ENCODE measurements at places on chromosomes 3 and 15.

- DNase-seq = no peak
Observed at GRCh38 chr15:63551400-63551799, 45.8 kb upstream of the FBXL22 start.

- no peak for DNase-seq
Observed at GRCh38 chr3:30319713-30320112, 286.7 kb upstream of the TGFBR2 start.

- DNase-seq = no peak
Observed at GRCh38 chr3:151171145-151171757, 31.8 kb downstream of the GPR171 start.

GRCh38 chr15:68733666-68734065 is 87.0 kb downstream of the ANP32A start:
- no peak for DNase-seq

- DNase-seq = no peak
Observed at GRCh38 chr15:40438712-40439111, 2.0 kb upstream of the BAHD1 start.

DNA sequence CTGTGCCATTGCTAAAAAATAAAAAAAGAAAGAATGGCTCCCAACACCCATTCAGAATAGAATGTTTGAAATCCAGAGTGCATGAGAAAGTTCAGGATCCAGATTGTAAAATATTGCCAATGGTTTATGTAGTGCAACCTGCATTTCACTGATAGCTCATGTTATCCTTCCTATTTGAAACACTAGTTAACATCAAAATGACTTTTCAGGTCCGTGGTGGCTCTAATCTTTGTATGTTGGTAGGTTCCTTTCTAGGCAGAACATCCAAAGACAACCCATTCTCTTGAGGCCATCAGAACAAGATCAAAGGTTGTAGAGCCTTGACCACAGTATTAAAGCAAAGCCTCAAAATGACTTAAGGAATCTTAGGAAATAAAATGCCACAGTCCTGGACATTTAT is 51.0 kb downstream of the PLCL2 start:
- no peak for DNase-seq

GRCh38 chr3:181730316-181730715 is 18.6 kb downstream of the SOX2 start:
- no peak for DNase-seq

GRCh38 chr15:65752151-65752700 is 39.9 kb downstream of the DENND4A start:
- DNase-seq = no peak

DNA sequence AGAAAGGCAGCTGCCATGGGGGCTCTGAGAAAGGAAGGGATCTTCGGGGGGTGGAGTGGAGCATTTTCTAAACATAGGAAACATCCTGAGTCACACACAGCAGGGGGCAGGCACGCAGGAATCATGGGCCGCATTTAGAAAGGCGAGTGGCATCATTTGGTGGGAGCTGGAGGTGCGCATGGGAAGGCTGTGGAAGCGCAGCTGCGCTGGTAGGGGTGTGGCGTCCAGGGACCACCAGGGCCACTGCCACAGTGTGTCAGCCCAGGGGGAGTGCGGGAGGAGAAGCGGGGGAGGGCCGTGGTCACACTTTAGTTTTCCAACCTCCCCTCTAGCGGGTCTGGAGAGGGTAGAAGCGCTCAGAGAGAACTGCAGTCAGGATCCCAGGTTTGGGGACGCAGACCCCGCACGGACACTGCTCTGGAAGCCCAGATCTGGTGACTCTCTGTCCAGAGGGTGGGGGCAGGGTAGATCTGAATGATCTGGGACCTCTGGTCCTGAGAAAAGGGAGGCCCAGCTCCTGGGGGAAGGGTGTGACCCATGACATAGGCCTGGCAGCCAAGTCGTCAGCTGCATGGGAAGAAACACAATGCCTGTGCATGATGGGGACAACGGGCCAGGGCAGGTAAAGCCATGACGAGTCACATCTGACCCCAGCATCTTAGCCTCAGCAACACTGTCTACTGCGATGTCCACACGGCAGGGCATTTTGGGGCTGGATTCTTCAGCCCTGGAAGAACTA is 88.0 kb upstream of the IQSEC1 start:
- DNase-seq = no peak

DNA sequence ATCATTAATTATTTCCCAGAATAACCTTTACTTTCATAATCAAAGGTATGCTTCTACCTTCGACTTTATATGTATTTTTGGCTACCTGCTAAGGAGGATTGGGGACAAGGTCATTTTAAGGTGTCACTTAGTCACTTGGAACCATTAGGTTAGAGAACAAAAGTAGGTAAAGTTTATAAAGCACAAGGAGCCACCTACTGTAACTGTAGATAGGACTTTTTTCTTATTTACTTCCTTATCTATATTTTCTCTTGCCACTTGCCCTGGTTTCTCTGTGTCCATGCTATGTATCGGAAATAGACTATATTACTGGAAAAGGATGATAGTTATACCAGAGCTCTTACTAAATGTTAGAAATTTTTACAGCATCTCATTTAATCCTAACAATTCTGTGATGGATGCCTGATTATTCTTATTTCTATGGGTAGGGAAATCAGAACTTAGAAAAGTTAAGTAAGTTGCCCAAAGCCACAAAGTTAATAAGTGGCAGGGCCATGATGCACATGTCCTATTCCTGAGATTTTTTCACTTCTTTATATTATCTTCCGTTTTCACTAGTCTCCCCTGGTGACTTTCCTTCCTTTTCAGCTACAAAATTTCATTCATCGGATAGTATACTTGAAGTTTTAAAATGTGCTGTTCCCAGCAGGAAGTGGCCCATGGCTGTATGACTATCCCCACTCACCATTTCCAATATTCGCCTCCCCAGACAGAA is 132.5 kb downstream of the CMSS1 start:
- DNase-seq = no peak

DNA sequence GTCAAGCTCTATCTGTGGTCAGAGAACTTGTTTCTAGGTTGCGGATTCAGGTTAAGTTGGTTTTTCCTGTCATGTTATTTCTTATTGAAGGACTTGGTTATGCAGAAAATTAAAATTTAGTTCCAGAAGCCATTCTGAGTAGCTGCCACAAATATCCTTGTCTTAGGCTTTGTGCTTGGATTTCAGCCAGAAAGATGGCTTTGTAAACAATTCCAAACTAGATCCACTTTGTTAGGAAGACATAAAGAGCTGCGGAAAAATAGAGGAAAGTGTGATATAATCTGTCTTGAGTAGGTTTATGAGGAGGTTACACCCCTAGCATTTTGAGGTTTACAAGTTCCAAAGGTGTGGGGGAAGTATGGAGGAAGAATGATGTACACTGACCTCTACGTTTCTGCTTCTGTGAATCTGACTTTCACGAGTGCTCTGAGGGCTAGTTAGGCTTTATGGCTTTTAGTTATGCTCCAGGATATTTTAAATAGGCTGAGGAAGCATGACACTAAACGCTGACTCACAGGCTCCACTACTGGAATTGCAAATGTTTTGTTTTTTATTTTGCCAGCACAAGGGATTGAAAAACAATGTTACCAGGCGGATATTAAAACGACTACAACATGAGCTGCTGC is 46.3 kb upstream of the UTS2B start:
- no peak for DNase-seq

GRCh38 chr15:83207660-83208366 is at the start of gene HDGFL3:
Gene HDGFL3, minus strand, starts transcription at chr15:83207823. Its CDS starts 409 bp downstream, at chr15:83207414.
- DNase-seq = no peak

DNA sequence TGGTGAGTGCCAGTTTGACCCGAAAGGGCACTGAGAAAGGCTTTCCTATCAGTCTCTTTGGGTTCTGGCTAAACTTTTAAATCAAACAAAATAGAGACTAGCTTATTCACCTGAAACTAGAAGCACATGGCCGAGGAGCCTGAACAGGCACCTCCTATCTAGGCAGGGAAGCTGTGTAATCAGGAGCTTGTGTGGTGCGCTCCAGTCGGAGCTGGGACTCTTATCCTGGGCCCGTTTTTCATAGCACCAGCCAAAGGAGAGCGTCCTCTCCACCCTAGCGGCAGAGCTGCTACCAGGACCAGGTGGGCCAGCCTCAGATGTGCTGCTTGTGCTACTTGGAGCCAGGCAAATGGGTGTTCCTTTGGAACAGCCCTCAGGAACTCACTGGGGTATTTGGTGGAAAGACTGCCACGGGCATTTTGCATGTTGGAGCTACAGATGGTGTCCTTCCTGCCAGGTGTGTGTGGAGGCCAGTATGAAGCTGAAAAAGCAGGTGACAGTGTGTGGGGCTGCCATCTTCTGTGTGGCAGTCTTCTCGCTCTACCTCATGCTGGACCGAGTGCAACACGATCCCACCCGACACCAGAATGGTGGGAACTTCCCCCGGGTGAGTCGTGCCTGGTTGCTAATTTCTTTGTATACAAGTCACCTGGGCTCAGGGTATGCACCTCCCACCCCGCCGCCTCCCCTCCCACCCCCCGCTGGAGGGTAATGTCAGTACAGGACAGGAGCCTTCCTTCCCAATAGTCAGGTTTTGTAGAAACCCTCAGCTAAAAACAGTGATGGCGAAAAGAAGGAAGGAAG is 833 bp downstream of the MAN2A2 start:
- DNase-seq = no peak

GRCh38 chr3:156561533-156561932 is 6.6 kb upstream of the SSR3 start:
- no peak for DNase-seq

- DNase-seq = no peak
Observed at GRCh38 chr3:48926425-48927392, 8.1 kb downstream of the ARIH2 start.

DNA sequence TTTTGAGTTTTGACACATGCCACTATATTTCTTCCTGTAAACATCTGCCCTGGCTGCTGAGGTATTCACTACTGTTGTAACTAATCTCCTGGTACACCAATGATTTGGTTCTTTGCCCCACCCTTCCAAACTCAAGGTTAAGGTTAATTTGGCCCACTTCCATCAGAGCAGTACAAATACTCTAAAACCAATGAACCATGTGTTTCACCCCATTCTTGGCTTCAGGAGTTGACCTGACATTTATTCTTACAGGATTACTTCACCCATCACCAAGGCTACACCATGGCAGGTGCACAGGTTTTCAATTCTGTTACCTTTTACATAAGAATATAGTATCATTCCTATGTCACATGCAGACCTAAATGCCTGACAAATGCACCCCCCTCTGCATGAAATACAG is 1179.9 kb downstream of the ZPLD1 start:
- no peak for DNase-seq

DNA sequence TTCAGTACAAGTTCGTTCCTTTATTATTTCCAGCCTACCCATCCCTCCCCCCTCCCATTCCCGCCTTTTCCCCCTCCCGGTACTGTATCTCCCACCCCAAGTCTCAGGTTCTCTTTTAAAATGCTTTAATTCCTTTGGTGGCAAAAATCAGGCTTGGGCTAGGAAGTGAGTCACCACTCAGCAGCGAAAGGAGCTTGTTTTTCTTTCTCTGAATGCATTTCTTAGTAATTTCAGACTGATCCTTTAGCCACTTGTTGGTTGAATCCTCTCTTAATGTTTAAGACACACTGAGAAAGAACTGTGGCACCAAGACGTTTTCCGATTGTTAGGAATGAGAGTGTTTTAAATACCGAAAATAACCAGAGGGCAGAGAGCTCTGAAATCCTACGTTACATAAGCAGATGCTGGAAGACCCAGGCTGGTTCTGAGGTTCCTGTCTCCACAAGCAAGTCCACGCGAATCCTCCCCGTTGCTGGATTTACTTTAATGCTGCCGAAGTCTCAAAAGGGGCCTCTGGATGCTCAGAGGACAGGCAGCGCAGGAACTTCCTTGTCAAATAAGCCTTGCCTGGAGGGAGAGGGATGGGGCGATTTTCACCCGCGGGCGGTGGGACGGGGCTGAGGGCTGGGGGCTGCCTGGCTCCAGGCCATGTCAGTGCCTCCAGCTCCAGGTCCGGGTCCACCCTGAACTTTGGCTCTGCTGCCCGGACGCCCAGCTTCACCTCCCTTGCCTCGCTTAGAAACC is 854 bp upstream of the COL8A1 start:
- no peak for DNase-seq

- DNase-seq = no peak
Observed at GRCh38 chr3:196097373-196098154, 15.7 kb upstream of the TFRC start.

GRCh38 chr3:171297207-171297606 is 163.0 kb downstream of the TNIK start:
- DNase-seq = no peak

GRCh38 chr3:71045212-71045916 is 538.2 kb downstream of the FOXP1 start:
- DNase-seq = no peak

DNA sequence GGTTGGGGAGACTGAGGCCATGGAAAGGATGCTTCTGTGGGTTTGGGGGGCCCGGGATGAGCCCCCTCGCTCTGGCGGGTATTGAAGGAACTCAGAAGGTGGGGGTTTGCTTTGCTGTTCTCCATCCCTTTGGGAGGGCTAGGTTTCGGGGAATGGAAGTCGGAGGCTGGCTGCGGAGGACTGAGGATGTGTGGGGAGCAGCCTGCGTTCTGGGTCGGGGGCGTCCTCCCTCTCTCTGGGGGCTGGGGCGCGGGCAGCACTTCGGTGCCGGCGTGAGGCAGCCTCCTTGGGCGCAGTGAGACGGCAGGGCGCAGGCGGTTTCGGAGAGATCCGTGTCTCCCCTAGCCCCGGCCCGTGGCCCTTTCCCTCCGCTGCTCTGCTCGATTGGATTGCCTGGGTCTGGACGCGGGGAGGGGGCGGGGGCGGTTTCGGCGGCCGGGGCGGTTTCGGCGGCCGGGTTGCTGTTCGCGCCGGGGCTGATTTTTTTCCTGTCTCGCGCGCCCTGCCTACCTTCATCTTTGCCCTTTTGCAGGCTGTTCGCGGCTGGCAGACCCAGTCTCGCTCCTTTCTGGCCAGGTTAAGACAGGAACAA is 1.4 kb downstream of the PTPRG start:
- DNase-seq = no peak

DNA sequence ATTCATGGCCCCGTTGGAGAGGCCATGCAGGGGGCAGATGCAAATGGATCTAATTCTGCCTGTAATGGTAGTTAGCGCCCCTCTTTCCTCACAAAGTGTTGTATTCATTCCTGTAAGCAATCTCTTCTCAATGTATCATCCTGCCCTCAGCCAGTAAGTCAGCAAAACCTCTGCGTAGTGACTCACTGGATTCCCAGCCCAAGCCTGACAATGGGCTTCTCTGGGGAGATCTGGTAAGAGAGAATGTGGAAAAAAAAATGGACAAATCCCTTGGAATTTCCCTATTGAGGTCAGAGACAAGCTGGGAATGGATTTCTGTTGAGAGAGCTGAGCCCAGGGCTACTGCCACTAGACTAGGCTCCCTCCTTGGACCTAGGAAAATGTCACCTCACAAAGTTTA is 25.4 kb downstream of the ADPGK start:
- no peak for DNase-seq

- no peak for DNase-seq
Observed at GRCh38 chr3:98702166-98702565, 61.0 kb upstream of the ST3GAL6 start.

DNA sequence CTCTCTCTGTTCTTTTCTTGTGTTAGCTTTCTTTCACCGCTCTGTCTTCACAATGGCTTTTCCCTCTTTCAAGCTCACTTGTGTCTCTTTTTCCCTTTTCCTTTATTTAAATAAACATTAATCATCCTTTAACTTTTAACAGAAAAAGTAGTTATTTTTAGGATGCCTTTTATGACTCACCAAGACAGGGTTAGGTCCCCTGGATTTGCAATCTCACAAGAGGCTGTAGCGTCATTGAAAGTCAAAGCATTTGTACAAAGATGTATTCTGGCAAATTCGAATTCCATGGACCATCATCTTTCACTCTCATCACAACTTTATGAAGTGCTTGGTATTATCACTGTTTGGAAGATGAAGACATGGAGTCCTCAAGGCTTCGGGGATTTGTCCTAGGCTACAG is 34.8 kb upstream of the MCTP2 start:
- no peak for DNase-seq
